ENCODE measurements at places on chromosomes 6 and 20.
A peak's percentile ranks its signal among the peaks of the same experiment; 100 is the strongest.

DNA sequence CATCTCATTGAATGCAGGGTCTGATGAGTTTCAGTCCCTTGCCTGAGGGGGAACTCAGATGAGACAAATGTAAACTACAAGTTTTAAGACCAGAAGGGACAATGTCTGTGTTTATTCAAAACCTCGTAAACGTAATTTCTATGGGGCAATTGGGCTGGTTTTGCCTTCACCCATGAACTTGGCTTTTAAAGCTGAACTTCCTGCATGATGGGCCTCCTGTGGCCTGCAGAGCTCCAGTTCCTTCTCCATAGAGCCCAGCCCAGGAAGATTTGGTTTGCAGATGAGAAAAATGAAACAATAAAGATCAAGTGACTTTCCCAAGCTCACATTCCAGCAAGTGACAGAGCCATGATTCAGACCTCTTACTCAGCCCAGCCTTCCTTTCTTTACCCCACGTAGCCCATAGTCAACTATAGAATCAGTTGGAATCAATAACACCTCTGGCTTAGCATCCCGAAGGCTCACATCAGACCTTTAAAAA lies 612.3 kb downstream of the UTRN start:
- no peak for DNase-seq

DNA sequence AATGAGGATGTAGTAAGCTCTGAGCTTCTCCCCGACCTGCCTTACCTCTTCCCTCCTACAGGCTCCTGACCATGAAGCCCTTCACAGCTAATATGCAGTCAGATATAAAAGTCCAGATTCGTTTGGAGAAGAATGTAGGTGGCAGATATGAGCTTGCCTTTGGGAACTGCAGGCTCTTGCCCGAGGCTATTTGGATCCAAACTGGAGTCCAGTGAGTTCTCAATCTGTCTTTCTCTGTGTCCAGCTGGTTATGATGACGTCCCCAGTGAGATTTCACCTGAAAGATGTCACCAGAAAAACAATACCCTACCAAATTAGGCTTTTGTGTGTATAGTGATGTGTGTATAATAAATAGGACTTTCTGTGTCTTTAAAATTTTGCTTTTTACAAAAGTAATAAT lies 14.7 kb upstream of the BPIFA3 start:
- no peak for DNase-seq

- DNase-seq, result peak; percentile 75
Observed at GRCh38 chr6:139595183-139595582, 220.7 kb upstream of the CITED2 start.

- no peak for DNase-seq
Observed at GRCh38 chr6:125268765-125269164, 33.0 kb downstream of the HDDC2 start.

GRCh38 chr6:14396392-14396791 lies 278.8 kb downstream of the CD83 start:
- DNase-seq, result no peak

- DNase-seq, result peak; percentile 1
Observed at GRCh38 chr6:38195113-38195635, 375.6 kb downstream of the ZFAND3 start.

DNA sequence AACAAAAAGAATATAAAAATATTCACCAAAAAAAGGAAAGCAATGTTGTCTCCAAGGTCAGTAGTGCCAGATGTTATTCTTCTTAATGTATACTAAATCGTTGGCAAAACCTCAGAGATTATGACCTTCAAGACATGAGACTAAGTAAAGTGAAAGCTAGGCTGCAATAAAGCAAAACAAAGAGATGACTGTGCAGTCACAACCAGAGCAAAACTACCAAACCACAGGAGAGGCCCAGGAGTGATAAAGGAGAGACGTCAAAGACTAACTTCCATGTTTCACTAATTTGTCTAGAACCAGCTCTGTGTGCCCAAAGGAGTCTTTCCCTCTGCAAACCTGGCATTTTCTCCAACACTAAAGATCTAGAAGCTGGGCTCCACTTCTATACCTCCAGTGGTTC lies 155.9 kb upstream of the POU3F2 start:
- no peak for DNase-seq

DNA sequence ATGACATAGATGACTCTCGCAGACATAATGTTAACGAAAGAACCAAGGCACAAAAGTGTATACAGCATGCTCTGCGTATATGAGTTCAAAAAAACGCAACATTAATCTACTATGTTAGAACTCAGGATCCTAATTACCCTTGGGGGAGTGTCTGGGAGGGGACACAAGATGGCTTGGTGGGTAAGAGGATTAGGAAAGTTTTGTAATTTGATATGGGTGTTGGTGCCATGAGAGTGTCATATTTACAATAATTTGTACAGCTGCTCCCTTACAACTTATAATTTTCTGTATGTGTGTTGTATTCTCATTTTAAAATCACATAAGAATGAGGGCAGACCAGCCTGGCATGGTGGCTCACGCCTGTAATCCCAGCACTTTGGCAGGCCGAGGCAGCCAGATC lies 38.6 kb downstream of the TFEB start:
- no peak for DNase-seq

GRCh38 chr20:6024768-6025167 lies 29.1 kb downstream of the LRRN4 start:
- DNase-seq, result no peak

GRCh38 chr6:79522609-79523008 lies 14.6 kb downstream of the LCA5 start:
- no peak for DNase-seq

GRCh38 chr20:50367739-50368375 lies 142.3 kb upstream of the PTPN1 start:
- DNase-seq, result no peak

DNA sequence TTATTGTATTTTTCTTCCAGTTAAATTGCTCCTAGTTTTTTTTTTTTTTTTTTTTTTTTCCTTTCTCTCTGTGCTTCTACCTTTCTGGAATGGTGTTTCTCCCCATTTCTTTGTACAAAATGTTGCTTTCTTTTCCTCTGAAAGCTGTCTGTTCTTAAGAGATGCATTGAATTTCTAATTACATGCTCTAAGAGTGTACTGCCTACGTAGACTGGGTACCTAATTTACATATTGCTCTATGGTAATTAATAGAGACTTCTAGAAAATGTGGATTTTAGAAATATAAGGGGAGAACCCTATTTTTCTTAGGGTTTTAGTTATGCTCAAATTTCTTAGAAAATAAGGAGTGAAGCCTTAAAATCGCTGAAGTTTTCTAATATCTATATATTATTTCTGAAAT lies 13.8 kb downstream of the KCNQ5 start:
- DNase-seq, result no peak

- no peak for DNase-seq
Observed at GRCh38 chr6:44270526-44271405, 516 bp downstream of the TMEM151B start.

- DNase-seq, result no peak
Observed at GRCh38 chr6:84582997-84583396, 181.4 kb downstream of the TBX18 start.

DNA sequence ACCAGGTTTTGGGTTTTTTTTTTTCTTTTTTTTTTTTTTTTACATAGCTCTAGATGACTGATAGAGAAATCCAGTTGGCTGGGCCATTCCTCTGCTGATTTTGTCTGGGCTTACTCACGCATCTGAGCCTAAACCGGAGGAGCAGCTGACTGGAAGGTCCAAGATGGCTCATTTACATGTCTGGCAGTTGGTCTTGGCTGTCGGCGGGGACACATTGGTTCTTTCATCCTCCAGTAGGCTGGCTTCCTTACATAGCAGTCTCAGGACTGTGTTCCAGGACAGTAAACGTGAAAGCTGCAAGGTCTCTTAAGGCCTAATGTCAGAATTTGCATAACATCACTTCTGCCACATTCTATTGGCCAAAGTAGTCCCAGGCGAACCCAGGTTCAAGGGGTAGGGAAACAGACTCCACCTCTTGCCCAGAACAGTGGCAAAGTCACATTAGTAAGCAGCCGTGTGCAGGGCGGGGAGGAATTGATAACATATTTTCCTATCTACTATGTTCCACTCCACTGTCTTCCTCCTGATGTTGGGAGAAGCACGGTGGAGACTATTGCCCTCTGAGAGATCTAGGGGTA lies 87.0 kb downstream of the CDH22 start:
- DNase-seq, result no peak

GRCh38 chr6:125157725-125158124 lies 4.2 kb downstream of the TPD52L1 start:
- DNase-seq, result no peak

DNA sequence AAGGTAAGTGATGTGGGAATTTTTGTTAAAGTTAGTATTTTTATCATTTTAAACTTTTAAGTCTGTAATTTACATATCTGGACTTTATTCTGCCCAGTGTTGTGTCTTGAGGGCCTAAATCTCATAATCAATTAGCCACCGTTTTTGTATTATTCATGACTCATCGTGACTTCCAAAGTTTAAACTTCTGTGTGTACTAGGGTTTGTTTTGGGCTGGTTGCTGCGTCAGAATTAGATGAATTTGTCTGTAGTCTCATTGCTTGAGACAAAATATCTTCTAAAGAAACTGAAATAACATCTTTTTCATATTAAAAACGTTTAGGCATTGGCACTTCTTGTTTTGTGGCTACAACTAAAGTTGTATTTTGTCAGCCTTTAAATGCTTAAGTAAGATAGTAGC lies 41.3 kb downstream of the CDYL start:
- no peak for DNase-seq

- DNase-seq, result no peak
Observed at GRCh38 chr6:108559884-108560462, 744 bp upstream of the FOXO3 start.

GRCh38 chr6:144666781-144667180 lies 381.6 kb downstream of the UTRN start:
- DNase-seq, result no peak

DNA sequence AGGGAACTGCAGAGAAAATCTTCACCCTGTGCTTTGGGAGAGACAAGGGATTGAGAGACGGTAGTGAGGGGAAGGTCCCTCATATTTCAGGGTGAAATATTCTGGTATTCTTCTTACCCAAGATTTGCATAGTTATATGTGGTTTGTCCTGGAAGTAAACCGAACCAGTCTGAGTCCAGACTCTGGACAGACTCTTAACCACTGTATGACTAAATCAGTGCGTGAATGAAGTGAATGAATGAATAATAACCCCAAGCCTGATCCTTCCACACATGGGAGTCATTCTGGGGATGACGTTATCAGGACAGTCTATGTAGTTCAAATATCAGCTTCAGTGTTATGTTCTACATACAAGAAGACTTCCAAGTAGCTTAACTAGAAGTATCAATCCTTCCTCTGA lies 690.7 kb downstream of the KIF16B start:
- DNase-seq, result no peak

DNA sequence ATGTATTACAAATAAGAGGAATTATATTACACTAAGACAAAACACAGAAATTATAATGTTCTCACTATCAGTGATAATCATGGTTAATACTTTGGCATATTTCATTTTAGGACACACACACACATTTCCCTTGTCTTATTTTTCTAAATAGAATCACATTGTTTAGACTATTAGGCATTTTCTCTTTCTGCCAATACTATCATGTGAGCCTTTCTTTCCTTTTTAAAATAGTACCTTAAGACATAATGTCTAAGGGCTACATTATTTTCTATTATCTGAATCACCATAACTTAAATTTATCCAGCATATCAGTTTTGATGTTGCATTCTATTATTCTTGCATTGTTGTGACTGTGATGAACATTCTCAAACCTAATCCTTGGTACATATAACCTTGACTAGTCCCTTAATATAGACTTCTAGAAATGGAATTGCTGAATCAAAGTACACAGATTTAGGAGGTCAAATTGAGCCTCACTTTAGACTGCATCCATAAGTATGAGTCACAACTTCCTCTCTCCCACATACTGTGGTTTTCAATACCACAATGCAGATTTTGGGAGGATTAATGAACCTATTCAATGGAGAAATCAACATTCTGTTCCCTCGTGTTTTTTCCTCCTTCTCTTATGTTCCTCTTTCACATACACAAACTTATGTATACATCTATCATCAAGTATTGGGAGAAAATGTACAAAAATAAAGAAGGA lies 212.6 kb downstream of the MOXD1 start:
- peak; percentile 19 for DNase-seq

DNA sequence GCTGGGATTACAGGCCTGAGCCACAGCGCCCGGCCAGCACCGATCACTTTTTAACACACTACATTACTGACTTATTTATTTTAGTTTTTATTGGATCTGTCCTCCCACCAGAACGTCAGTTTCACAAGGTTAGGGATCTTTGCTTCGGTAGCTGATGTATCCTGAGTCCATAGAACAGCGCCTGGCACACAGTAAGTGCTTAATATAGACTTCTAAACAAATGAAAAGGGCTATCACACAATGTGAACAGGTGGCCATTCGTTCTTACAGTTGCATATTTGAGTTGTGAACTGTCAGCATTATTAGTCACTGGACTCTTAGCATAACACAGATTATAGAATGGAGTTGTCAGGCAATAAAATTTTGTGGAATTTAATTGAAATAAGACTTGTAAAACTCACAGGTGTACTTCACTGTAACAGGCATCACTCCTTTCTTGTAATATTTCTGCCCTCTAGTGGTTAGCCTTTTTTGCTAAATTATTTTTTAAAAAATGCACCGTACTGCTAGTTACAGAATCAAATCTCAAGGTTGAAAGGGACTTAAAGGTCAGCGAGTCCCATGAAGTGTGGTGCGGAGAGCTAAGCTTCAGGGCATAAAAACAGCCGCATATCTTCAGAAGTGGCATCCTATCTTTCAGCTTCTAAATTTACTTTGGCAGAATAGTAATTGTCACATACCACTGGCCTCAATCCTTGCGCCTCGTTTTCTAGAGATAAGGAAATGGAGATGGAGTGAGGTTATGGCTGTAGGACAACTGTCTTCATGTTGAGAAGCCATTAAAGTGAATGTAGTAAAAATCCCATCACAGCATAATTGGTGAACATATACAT lies 3.4 kb upstream of the TBC1D7 start:
- DNase-seq, result no peak

DNA sequence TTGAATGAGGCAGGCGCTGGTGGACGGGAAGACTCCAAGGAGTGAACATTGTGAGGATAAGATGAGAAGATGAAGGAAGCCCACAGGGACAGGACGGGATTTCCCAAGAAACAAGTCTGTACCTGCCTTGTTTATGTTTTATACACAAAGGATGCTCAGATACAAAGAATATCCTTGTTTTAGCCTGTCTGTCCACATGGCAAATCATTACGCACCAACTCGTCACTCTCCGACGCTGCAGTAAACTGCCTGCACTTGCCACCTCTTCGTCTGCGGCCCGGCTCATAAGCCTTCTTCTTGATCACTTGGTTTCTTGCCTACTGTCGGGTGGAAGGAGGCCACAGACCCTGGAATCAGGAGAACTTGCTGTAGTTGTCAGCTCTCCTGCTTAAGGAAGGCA lies 85.4 kb downstream of the CD83 start:
- DNase-seq, result no peak

All from common myeloid progenitor, CD34-positive (primary cell).